ENCODE measurements at places on chromosomes 4 and X. TPM values are rescaled to one million over a fixed set of nuclear protein-coding genes. Genes with fewer than 3 reads are reported as not detected.

DNA sequence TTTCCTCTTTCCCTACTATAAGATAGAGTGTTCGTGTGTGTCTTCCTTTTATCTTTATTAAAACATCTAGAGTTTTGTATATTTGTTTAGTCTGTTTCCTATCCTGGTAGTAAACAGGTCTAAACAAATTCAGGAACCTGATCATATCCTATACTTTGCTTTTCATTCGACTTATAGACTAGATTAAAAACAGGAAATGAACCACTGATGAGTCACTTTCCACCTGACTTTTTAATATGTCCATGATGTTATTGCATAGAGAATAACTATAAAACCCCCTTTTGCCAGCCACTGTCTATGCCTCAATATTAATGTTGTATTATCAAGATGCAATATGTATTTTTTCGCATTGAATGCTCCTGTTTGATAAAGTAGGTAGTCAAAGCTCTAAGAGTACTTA lies 1794.0 kb downstream of the STIM2 start:
- no peak for ATAC-seq

CEP44 gene
- 9.9 TPM for total RNA-seq

GRCh38 chr4:85482010-85482738 lies 7.2 kb downstream of the ARHGAP24 start:
- ATAC-seq, result no peak

HSFX2 gene
- not detected for total RNA-seq

DNA sequence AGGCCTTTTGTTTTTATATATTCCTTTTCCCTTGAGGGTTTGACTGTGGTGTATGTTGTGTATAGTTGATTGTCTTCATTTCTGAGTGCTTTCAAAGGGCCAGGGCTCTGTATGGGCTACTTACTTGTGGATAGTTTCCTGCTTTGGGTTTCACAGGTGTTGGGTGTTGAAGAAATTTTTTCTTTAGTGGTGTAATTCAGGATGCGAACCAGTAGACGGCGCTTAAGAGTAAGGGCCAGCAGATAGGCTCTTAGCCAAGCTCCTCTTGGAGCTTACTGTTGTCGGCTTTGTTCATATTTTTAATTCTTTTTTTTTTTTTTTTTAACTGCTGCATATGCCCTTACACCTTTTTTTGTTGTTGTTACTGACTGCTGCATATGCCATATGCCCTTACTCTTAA lies 276.3 kb upstream of the GALNT7 start:
- peak; percentile 51 for ATAC-seq

GRCh38 chr4:26303008-26303407 lies 17.8 kb upstream of the RBPJ start:
- no peak for ATAC-seq

Data from esophagus mucosa (tissue), 1 donor.